ENCODE measurements at places on chromosomes 4 and X. TPM values are rescaled to one million over a fixed set of nuclear protein-coding genes. Genes with fewer than 3 reads are reported as not detected.

GRCh38 chr4:1806596-1807331 lies 13.7 kb downstream of the FGFR3 start:
- no peak for DNase-seq

GRCh38 chrX:10110316-10110935 lies 46.3 kb upstream of the CLCN4 start:
- DNase-seq, result no peak

GRCh38 chrX:74080165-74080564 lies 223.8 kb upstream of the ZCCHC13 start:
- no peak for DNase-seq

The CT55 gene
- not detected for polyA plus RNA-seq

The ZFP42 gene
- 10.2 TPM for polyA plus RNA-seq

The MSX1 gene
- 2.2 TPM for polyA plus RNA-seq

The PARM1 gene
- 53.8 TPM for polyA plus RNA-seq

The MAGEC3 gene
- polyA plus RNA-seq, result 1.6 TPM

The GYPE gene
- polyA plus RNA-seq, result 16.3 TPM

The FHL1 gene
- polyA plus RNA-seq, result 309 TPM

The AKAP14 gene
- polyA plus RNA-seq, result 1.2 TPM

GRCh38 chr4:170089668-170090351 lies at the start of gene AADAT:
Gene AADAT, minus strand, starts transcription at chr4:170089956. Its CDS starts 266 bp downstream, at chr4:170089690.
- DNase-seq, result peak; percentile 87

- DNase-seq, result no peak
Observed at GRCh38 chr4:57410331-57411052, 300.3 kb upstream of the IGFBP7 start.

DNA sequence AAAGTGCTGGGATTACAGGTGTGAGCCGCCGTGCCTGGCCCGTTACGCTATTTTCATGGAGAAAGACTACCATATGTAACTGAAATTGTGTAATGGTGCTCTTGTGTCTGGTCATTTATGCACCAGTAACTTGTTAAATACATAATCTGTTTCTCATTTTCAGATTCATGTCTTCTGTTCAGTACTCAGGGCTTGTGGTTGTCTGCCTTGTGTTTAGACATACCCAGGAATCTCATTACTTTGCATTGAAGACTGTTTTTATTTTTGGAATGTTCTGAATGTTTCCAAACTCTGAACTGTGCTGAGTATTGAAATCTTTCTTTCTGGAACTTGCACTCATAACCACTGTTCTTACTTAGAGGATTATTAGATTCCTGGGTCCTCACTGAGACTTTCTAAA lies 52.8 kb downstream of the PDLIM5 start:
- no peak for DNase-seq
